ENCODE measurements at places on chromosomes 4 and X.

- peak; percentile 55 for DNase-seq
These were observed 426.3 kb downstream of the GPM6A start for GRCh38 chr4:175385797-175386196.

- DNase-seq = no peak
These were observed 6.5 kb upstream of the SMARCA1 start for GRCh38 chrX:129529685-129530281.

GRCh38 chr4:48334900-48335384 lies 6.4 kb upstream of the SLAIN2 start:
- no peak for DNase-seq

GRCh38 chr4:17376205-17376604 lies 135.7 kb downstream of the QDPR start:
- no peak for DNase-seq

DNA sequence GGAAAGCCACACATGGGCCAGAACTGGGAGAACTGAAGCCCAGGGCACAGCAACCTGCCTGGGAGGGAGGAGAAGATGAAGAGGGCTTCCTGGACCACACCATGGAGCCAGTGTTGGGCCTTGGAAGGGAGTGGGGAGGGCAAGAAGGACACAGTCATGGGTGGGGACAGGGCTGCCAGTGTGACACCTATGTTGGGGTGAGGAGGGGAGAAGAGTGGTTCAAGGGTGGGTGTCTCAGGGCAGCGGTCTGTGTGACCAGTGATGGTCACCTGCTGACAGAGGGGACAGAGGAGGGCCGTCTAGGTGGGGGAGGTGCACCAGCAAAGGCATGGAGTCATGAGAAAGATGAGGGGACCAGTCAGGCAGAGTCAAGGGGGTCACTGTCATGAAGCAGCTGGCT lies 13.8 kb downstream of the MAGED2 start:
- DNase-seq = no peak
